ENCODE measurements at places on chromosomes 6 and 20. TPM values are rescaled to one million over a fixed set of nuclear protein-coding genes. Genes with fewer than 3 reads are reported as not detected.

Gene OPRL1
- total RNA-seq, result 33.4 TPM

Gene SYNDIG1
- total RNA-seq, result 18.0 TPM

Gene TP53INP2
- 8.5 TPM for total RNA-seq

Gene TRAPPC3L
- 0.69 TPM for total RNA-seq

Gene AGER
- 0.92 TPM for total RNA-seq

Gene FAM184A
- total RNA-seq, result 40.8 TPM

Gene PKIB
- 32.5 TPM for total RNA-seq

Gene MRPS18A
- 23.1 TPM for total RNA-seq

Gene PRKN
- 10.8 TPM for total RNA-seq

Gene PARD6B
- 21.0 TPM for total RNA-seq

Gene TFAP2D
- 0.92 TPM for total RNA-seq

Gene CST5
- not detected for total RNA-seq

Gene DACT2
- total RNA-seq, result 4.6 TPM

Gene TNFAIP3
- 1.6 TPM for total RNA-seq

Gene TSHZ2
- total RNA-seq, result 22.1 TPM

Gene CDC40
- total RNA-seq, result 24.5 TPM

Gene SAPCD1
- 2.1 TPM for total RNA-seq

Gene COL21A1
- 5.8 TPM for total RNA-seq

Gene ZNF165
- total RNA-seq, result 2.3 TPM

Gene CST7
- total RNA-seq, result 0.69 TPM

Gene RSPH9
- 6.0 TPM for total RNA-seq

Gene ANKRD66
- total RNA-seq, result 3.5 TPM

Gene HLA-DRA
- total RNA-seq, result 8.5 TPM

Gene TMC2
- total RNA-seq, result 3.5 TPM

Gene SERPINB1
- 7.2 TPM for total RNA-seq

Gene OR2J3
- not detected for total RNA-seq

Gene EPHA7
- 87.4 TPM for total RNA-seq

Gene ANGPT4
- total RNA-seq, result 0.23 TPM

Gene PI3
- not detected for total RNA-seq

Gene ACTL10
- total RNA-seq, result 0.46 TPM

Gene GJA10
- total RNA-seq, result not detected

Gene MEP1A
- not detected for total RNA-seq

Gene SAMD5
- total RNA-seq, result 26.3 TPM

Gene ELOVL4
- total RNA-seq, result 73.6 TPM

Gene TMEM217
- 1.8 TPM for total RNA-seq

Gene CST11
- not detected for total RNA-seq

Gene VGLL2
- total RNA-seq, result 0.46 TPM

Gene ITPR3
- 1.8 TPM for total RNA-seq

Gene BMP2
- 6.7 TPM for total RNA-seq

Gene SCUBE3
- total RNA-seq, result 3.9 TPM

Gene FGD2
- 3.2 TPM for total RNA-seq

Gene HMGN4
- 54.7 TPM for total RNA-seq

Gene HSPA12B
- total RNA-seq, result 3.2 TPM

Gene RBPJL
- not detected for total RNA-seq

Gene MCCD1
- not detected for total RNA-seq

Gene ZNF391
- 6.2 TPM for total RNA-seq

Gene RTF2
- 56.1 TPM for total RNA-seq

Gene ACSS1
- total RNA-seq, result 9.9 TPM

Gene WFDC12
- not detected for total RNA-seq

Gene IER3
- total RNA-seq, result 3.5 TPM

Measured in diencephalon (tissue), 1 donor.